ENCODE measurements at places on chromosomes 2 and 18. TPM values are rescaled to one million over a fixed set of nuclear protein-coding genes. Genes with fewer than 3 reads are reported as not detected.

- DNase-seq = no peak
These were observed 206.3 kb downstream of the LTBP1 start for GRCh38 chr2:33153008-33153407.

- no peak for DNase-seq
These were observed 2.6 kb upstream of the WDFY1 start for GRCh38 chr2:223947711-223948205.

- no peak for DNase-seq
These were observed 50.7 kb upstream of the PAIP2B start for GRCh38 chr2:71277536-71278103.

- no peak for DNase-seq
These were observed 692 bp upstream of the TSHZ1 start for GRCh38 chr18:75209951-75210258.

Gene SEMA4F
- total RNA-seq = 2.6 TPM

- DNase-seq = no peak
These were observed 241.2 kb upstream of the SKOR2 start for GRCh38 chr18:47492691-47493090.

DNA sequence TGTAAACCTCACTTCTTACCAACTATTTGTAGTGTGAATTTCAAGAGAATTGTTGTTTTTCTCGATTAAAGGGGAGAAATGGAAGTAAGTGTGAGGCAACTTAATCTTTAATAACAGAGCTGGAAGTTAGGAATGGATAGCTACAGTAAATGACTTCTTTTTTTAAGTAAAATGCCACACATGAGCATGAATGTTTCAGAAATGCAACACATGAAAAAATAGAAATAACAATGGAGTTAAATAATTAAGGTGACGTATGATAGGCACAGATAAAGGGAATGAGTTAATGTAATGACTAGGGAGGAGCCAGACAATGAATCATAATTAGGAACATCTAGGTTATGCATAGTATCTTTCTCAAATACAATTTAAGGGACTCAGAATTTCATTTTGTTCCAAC is 3.4 kb downstream of the REL start:
- no peak for DNase-seq

Gene UNC80
- not detected for total RNA-seq

GRCh38 chr2:27955384-27956161 is 65.0 kb downstream of the BABAM2 start:
- DNase-seq = no peak

Gene AGXT
- total RNA-seq = 1,805 TPM

GRCh38 chr2:100064165-100064564 is 78.2 kb downstream of the AFF3 start:
- no peak for DNase-seq

DNA sequence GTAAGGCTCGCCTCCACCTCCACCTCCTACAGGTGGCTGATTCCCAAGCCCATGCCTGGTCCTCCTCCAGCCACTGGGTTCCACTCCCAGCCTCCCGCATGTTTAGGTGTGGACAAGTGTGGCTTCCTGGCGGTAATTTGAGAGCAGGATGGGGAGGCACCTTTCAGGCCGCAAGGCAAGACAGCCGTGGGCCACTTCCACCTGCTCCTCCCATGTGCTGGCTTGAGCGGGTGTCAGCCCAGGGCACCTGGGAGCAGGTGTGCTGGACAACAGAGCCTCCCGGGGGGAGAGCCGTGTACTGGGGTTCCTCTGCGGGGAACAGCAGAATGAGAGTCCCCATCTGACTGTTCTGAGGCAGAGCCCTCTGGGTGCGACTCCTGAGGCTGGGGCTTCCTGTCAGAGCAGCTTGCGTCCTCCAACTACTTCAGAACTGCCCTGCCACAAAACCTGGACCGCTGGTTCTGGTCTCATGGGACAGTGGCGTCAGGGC is 83.9 kb downstream of the TPO start:
- DNase-seq = no peak

- no peak for DNase-seq
These were observed 381.9 kb upstream of the MC4R start for GRCh38 chr18:60754413-60755009.

GRCh38 chr2:28052691-28053090 is 162.2 kb downstream of the BABAM2 start:
- no peak for DNase-seq

Gene NEU4
- 109 TPM for total RNA-seq

DNA sequence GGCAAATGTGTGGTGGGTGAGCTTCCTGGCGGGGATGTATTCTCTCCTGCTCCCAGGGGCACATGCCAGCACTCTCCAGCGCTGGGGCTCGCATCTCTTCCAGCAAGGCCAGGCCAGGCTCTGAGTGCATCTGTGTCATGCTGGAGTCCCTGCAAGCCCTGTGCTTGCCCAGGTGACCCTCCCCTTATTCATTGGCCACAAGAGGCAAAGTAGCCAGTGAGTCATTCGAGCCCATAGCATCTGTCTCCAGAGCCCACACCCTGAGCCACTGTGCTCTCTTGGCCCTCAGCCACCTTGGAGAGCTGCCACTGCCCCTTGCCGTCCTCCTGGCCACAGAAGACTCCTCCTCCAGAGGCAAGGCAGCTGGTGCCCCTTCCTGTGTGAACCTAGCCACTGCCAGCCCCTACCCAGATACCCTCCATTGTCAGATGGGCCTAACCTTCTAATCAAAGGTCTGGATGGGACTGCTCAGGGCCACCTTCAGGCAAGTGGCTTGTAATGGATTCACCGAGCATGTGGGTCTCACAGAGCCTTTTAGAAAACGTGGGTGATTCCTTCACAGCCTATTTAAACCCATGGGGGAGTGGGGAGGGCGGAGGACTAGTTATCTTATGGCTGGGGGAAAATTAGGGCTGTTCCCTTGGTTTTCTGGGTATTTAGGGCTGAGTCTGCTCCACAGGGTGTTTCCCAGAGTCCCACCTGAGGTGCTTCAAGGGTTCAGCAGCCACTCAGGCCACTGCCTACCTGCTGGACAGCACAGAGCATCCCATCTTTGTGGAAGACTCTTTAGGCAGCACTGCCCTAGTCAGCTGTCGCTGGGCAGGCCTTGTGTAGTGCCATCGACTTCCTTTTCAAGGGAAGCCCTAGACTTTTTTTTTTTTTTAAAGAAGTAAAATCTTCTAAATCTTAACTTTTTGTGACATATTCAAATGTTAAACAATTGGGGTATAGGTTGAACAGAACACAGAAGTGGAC is 137.4 kb downstream of the ACOXL start:
- DNase-seq = no peak

Gene LRRTM1
- not detected for total RNA-seq

Gene MOGAT1
- total RNA-seq = 10.2 TPM
